ENCODE measurements at places on chromosomes 1 and 21.

DNA sequence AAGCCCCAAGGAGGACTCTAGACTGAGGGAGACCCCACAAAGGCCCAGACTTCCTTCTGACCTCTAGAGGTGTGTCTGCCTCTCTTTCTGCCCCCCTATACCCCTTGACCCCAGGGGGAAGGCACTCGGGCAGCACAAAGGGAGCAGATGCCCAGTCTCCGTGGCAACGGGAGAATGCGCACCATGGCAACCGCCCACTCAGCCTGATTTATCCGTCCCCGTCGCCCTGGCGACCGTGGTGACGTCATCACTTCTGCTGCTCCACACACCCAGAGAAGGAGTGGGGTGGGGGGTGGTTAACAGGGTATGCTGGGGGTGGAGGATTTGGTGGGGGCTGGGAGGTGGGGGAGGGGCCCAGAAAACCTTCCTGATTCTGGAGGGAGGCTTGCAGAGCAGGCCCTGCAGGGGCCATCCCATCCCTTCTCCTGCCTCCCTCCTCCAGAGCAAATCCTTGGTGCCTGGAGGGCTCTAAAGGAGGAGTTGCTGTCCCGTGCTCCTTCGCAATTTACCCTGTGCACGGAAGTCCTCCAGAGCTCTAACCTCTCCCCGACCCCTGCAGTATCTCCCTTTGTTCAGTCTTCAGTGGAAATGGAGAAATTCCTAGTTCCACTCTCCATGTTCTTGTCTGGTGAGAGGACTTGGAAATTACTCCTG is 6.3 kb downstream of the CELF3 start:
- no peak for DNase-seq

DNA sequence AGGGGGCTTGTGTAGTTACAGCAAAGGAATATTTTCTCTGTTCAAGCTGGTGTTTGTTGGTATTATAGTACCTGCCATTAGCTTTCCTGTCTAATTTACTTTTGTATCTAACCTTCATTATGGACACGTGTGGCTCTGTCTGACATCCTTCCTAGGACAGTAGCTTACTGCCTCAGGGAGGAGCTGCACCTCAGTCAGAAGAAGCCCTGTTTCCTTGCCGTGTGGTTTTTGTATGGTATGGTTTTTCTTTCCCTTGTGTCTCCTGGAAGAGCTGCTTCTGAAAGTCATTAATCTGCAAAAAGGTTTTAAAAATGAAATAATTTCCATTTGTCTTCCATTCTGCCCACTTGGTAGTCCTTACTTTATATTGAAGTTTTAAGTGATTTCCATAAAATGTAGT is 17.4 kb upstream of the CRB1 start:
- no peak for DNase-seq

GRCh38 chr1:21520899-21521716 is 11.9 kb downstream of the ALPL start:
- DNase-seq = no peak

GRCh38 chr1:154546264-154547063 is 12.0 kb downstream of the UBE2Q1 start:
- no peak for DNase-seq

- peak; percentile 18 for DNase-seq
Observed at GRCh38 chr1:17837233-17838030, 82.3 kb downstream of the ACTL8 start.

DNA sequence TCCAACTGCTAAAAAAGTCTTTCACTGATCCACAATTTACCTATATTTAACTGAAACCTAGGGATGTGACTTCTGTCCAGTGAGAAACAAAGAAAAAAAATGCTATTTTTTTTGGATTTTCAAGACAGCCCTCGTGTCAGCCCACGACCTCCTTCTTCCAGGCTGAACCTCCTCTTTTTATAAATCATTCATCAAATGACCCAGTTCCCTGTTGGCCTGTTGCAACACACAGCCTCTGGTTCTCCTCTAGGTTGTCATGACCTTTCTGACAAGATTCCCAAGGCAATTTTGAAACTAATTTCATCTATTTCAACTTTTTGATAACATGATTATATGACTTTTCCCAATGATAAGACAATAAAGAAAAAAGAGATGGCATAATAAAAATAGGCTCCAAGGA is 74.6 kb downstream of the PGBD5 start:
- DNase-seq = no peak

DNA sequence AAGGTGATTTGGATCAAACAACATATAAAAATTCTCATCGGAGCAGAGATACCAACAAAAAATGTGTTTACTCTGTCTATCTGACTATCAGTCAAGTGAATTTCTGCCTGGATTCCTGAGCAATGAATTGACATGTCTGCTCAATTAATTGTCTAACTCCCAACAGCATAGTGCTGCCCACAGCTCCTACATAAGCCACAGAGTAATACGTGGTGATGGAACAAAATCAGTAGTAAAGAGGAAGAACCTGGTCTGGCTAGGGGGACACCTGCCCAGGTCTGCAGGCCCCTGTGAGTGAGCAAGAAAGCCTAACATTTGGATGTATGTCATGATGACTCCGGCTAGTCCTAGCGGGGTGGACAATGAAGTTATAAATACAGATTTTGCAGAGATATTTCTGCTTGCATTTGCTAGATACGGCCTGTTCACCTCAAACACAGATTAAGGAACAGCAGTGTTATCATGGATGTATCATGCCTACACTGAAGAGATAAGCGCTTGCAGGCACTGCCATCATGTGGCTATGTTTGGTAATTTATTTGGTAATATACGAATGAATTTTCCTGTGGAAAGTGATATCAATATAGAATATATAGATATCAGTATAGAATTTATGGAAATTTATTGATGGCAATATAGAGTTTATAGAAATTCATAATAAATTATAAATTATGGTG is 69.6 kb upstream of the LRRC8B start:
- DNase-seq = peak; percentile 61

GRCh38 chr1:41025979-41026819 is 4.7 kb upstream of the SLFNL1 start:
- DNase-seq = no peak

DNA sequence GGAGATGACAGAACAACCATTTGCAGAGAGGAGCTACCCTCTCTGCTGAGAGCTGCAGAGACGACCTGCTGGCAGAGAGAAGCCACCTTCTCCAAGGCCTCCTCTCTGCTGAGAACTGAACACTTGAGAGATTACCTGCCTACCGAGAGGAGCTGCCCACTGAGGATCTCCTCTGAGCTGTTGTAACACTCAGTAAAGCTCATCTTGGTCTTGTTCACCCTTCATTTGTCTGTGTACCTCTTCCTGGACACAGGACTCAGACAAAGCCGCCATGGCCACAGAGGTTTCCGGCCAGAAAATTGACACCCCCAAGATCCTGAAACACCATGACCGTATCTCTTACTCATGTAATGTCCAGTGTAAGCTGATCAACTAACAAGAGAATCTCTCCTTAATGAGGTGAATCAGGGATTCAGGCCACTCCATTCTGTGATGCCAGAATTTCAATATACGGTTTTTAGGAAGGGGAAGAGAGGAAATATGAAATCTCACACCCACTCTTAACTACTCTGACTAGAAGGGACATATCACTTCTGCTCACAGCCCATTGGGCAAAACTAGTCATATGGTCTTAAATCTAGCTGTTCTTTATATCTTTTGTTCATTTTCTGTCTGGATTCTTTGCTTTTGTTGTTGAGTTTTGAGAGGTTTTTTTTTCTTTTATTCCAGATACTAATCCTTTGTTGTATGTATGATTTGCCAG is 83.8 kb downstream of the RHOU start:
- no peak for DNase-seq

DNA sequence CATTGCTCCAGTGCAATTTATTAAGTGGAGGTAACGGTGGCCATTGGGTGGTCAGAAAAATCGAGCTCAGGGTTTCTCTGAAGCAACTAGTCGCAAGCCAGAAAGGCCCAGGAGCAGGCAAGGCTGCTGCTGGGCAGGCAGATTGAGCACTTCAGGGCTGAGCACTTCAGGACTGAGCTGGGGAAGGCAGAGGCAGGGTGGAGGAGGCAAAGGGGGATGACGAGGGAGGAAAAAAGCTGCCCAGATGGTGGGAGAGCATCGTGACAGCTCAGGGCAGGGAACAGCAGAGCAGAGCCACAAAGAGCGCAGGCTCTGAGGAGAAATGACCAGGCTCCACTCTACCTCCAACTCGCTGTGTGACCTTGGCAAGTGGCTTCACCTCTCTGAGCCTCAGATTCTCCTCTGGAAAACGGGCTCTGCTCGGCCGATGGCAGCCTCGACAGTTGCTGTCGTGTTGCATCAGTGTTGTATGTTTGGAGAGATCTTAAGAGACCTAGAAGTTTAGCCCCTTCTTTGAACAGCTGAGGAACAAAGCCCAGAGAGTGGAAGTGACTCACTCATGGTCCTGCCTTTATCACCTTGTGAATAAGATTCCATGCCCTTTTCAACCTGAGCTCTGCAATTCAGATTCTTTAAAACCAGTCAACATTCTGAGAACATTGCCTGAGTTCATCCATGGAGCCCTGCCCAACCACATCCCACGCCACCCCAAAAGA is 141.4 kb downstream of the SYF2 start:
- no peak for DNase-seq

- DNase-seq = no peak
Observed at GRCh38 chr21:41928621-41929220, 25.1 kb downstream of the C2CD2 start.

DNA sequence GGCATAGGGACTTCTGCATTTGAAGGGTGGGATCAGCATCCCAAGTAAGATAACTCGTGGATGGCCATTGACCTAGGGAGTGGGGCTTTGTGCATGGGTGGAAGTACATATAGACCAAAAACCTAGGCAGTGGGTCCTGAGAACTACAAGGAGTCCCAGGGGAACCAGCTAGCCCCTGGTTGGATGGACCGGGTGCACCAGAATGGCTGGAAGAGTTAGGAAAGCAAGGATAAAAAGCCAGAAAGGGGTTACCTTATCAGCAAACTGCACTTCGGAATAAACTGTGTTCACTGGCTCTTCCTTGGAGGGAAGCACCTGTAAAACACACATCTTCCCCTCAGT is 26.6 kb upstream of the SLAMF6 start:
- no peak for DNase-seq

- DNase-seq = no peak
Observed at GRCh38 chr1:103266036-103266435, 157.7 kb upstream of the COL11A1 start.

GRCh38 chr1:211830328-211831142 is at the start of gene LPGAT1:
TSS of gene LPGAT1 (minus strand) at chr1:211830763. CDS start at chr1:211829296, 1,467 bp downstream.
- DNase-seq = peak; percentile 87

- DNase-seq = no peak
Observed at GRCh38 chr1:198121056-198121826, 35.6 kb upstream of the NEK7 start.

DNA sequence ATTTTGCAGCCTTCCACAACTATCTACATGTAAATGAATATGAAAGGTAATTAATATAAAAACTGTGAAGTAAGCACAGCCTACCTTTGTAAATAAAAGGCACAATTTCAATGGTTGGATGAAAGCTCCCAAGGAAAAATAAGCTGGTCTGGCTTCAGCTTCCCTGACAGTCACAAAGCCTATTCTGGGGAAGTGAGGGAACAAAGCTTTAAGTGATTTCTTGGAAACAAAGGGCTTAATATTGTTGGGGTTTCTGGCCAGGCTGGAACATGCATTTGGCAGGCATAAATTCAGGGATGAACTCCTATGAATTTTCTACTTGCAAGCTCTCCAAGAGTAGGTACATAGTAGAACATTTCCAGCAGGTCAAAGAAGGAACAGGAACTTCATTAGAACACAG is 17.3 kb downstream of the BCAS2 start:
- no peak for DNase-seq

DNA sequence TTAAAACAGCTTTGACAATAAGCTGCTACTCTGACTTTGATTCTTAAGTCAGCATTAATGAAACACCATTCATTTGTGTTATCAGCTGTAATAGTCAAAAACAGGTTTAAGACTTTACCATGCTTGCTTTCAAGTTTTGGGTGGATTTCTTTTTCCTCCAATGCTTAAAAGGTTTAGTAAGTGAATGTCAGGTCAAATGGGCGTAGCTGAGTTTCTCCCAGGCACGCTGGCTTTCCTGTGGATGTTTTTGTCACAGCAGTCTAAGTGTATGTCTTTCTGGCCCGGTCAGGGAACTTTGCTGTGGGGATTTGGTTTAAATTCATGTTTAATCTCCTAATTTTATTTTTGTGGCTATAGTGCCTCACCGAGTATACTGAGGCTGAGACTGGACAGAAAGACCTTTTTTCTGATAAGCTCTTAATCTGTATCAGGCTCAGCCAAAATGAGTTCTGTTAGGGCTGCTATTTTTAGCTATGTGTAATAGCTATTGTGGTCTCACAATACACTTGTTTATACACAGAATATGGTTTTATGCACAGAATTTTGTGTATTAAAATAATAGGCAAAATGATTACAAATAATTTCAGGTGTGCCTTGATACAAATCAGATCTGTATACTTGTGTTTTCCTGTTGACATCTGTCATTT is 292.8 kb downstream of the DISC1 start:
- no peak for DNase-seq

GRCh38 chr1:43885279-43885801 is 48.3 kb upstream of the ARTN start:
- no peak for DNase-seq

GRCh38 chr1:46369542-46370213 is 24.4 kb upstream of the FAAH start:
- DNase-seq = no peak
